ENCODE measurements at places on chromosomes 5 and 9.

GRCh38 chr9:97388721-97389238 lies 23.1 kb upstream of the TDRD7 start:
- DNase-seq: no peak

- no peak for DNase-seq
These were observed 321.5 kb downstream of the ENC1 start for GRCh38 chr5:74319076-74319475.

DNA sequence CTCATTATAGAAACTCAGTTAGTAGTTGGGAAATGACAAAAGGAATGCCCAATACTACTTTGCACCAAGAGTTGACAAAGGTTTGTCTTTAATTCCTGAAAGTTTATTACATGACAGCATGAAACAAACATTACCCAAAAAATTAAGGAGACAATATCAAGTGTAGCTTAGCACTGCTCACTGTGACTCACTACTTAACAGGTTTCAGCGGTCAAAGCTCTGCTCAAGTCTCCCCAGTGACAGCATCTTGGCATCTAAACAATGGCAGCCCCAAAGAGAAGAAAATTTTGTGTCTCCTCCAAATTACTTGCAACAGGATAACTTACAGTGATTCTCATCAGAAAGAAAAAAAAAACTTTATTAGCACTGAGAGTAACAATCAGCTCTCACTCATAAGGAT lies 1030.2 kb downstream of the EFNA5 start:
- DNase-seq: no peak

DNA sequence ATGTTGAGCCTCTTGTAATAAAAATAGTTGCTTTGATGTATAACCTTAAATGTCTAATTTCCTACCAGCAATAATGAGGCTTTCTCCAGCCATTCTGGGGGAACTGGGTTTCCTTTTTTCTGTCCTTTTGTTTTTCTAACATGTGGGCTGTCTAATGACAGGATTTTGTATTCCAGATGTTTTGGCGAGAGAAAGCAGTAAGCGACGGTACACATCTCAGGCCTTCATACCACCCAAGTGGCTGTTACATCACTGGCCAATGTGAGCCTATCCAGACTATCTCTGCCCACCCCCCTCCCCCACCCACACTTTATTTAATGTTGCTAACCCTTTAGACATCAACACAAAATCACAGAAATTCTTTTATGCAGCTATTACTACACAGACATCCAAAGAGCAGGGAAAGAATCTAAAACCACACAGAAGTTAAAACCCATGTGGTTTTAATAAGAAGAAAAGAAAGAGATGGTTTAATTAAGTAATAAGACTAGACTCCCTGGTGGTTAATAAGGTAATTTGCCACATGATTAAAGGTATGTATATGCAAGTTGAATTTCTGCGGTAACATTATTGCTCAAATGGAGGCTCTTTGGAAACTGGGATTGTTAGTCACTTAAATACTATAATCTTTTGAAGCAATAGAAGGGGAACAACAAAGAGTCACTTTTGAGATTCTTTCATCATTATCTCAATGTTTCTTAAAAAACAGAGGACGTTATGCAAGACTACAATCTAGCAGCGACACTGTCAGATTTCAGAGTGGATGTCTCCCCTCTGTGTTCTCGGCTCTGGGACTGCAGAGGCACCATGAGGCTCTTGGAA lies 365.1 kb downstream of the ENC1 start:
- no peak for DNase-seq

GRCh38 chr5:142327111-142327842 lies 2.5 kb upstream of the SPRY4 start:
- no peak for DNase-seq
